ENCODE measurements at places on chromosomes 3 and 15. TPM values are rescaled to one million over a fixed set of nuclear protein-coding genes. Genes with fewer than 3 reads are reported as not detected.

GRCh38 chr3:184039414-184039813, 7.9 kb downstream of the HTR3D start:
- H3K27me3 ChIP-seq: no peaks in the 10 kb centered on the region
- DNase-seq: no peak
- H3K4me1 ChIP-seq: no peaks in the 10 kb centered on the region
- H3K36me3 ChIP-seq: no peaks in the 10 kb centered on the region
- no peak overlapping the region for H3K4me3 ChIP-seq

GRCh38 chr3:177538750-177539730, 341.8 kb upstream of the TBL1XR1 start:
- H3K27ac ChIP-seq: no peak overlapping the region
- no peaks in the 10 kb centered on the region for H3K27me3 ChIP-seq
- H3K4me1 ChIP-seq: peaks cover 16% of the 10 kb centered on the region
- H3K36me3 ChIP-seq: no peaks in the 10 kb centered on the region
- H3K4me3 ChIP-seq: no peak overlapping the region

DNA sequence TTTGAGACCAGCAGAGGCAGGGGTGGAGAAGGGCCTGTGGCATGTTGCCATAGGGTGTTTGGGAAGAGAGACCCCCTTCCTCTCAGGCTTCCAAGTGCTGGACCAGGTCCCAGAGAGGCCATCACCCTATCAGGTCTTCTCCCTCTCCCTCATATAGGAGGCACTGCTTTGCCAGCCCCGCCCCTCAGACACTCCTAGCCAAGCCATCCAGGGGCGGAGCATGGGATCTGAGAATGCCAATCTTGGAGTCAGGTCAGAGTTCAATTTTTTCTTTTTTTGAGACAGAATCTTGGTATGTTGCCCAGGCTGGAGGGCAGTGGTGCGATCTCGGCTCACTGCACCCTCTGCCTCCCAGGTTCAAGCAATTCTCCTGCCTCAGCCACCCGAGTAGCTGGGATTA, 32.7 kb downstream of the CRABP1 start:
- H3K4me3 ChIP-seq: no peak overlapping the region
- H3K27ac ChIP-seq: no peak overlapping the region
- peak; percentile 41 for DNase-seq
- no peaks in the 10 kb centered on the region for H3K27me3 ChIP-seq
- no peaks in the 10 kb centered on the region for H3K4me1 ChIP-seq
- H3K36me3 ChIP-seq: no peaks in the 10 kb centered on the region

DNA sequence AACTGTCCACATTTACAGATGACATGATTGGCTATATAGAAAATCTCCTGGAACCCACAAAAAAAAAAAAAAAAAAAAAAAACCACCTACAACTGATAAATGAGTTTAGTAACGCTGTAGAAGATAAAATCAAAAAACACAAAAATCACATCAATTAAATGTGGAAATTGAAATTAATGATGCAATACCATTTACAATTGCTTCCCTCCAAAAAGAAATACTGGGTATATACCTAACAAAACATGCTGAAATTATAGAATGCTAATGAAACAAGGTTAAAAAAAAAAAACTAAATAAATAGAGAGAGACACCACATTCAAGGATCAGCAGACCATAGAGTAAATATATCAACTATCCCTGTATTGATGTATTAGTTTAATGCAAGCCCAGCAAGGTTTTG, 215.7 kb downstream of the ULK4 start:
- no peaks in the 10 kb centered on the region for H3K36me3 ChIP-seq
- no peak for DNase-seq

DNA sequence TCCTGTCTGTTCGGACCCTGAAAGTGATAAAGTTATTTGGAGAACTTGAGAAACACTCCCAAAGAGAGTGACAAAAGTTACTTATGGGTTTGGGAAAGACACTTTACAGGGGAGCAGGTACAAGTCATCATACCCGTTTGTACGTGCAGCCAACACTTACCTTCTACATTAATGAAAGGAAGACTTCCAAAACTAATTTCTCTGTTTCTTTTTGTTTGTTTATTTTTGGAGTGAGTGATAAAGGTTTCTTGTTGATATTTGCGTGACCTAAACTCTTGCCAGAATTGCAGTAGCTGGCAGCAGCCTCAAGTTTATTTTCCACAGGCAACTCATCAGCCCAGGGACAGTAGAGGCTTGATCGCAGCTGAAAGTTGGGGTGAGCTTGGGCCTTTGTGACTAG, 8.4 kb downstream of the ABHD2 start:
- H3K4me3 ChIP-seq: no peak overlapping the region
- H3K27me3 ChIP-seq: no peaks in the 10 kb centered on the region
- no peak overlapping the region for H3K27ac ChIP-seq
- no peaks in the 10 kb centered on the region for H3K36me3 ChIP-seq

DNA sequence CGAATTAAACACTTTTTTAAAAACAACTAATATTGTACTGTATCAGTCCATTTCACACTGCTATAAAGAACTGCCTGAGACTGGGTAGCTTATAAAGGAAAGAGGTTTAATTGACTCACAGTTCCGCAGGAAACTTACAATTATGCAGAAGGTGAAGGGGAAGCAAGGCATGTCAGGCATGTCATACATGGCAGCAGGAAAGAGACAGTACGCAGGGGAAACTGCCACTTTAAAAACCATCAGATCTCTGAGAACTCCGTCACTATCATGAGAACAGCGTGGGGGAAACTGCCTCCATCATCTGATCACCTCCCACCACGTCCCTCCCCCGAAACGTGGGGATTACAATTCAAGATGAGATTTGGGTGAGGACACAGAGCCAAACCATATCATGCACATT, 162.8 kb upstream of the TPM1 start:
- H3K4me3 ChIP-seq: no peak overlapping the region
- H3K27ac ChIP-seq: no peak overlapping the region
- H3K36me3 ChIP-seq: no peaks in the 10 kb centered on the region
- no peaks in the 10 kb centered on the region for H3K27me3 ChIP-seq
- DNase-seq: no peak
- no peaks in the 10 kb centered on the region for H3K4me1 ChIP-seq

DNA sequence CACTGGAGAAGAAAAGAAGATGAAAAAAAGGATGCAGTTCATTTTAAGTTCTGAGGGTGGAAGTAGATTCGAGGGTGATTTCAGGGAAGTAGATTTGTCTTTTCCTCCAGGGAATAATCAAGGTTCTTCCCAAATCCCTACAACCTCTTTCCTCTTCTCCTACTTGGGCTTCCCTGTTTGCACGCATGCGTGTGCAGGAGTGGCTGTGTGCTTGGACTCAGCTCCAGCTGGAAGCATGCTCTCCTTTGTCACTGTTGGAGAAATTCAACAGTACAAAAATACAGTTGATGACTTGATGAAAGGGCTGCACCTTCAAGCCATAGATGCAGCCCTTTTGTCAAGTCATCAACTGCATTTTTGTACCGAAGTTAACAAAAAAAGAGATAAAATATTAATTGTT, 3.8 kb downstream of the OR5K2 start:
- H3K36me3 ChIP-seq: no peaks in the 10 kb centered on the region
- no peaks in the 10 kb centered on the region for H3K4me1 ChIP-seq
- H3K4me3 ChIP-seq: no peak overlapping the region
- DNase-seq: no peak

- H3K27me3 ChIP-seq: no peaks in the 10 kb centered on the region
- H3K36me3 ChIP-seq: no peaks in the 10 kb centered on the region
- H3K27ac ChIP-seq: no peak overlapping the region
- peak; percentile 81 for DNase-seq
Measured at GRCh38 chr3:104596551-104596950, 770.2 kb upstream of the ALCAM start.

GRCh38 chr3:133758568-133758928, 12.4 kb downstream of the TF start:
- no peak overlapping the region for H3K27ac ChIP-seq
- H3K27me3 ChIP-seq: no peaks in the 10 kb centered on the region
- no peak overlapping the region for H3K4me3 ChIP-seq
- no peak for DNase-seq

GRCh38 chr15:71183063-71183462, 67.8 kb downstream of the THSD4 start:
- no peak overlapping the region for H3K27ac ChIP-seq
- peaks cover 17% of the 10 kb centered on the region for H3K4me1 ChIP-seq
- no peaks in the 10 kb centered on the region for H3K27me3 ChIP-seq
- H3K36me3 ChIP-seq: no peaks in the 10 kb centered on the region
- H3K4me3 ChIP-seq: no peak overlapping the region

DNA sequence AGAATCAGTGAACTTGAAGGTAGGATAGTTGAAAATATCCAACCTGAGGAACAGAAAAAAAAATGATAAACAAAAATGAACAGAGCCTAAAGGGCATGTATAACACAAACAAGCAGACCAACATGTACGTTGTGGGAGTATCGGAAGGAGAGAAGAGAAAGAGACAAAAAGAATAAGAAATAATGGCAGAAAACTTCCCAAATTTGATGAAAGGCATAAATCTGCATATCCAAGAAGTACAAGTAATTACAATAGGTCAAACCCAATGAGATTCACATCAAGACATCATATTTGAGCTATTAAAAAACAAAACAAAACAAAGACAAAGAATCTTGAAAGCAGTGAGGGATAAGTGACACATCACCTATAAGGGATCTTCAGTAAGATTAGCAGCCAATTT, 38.1 kb upstream of the ATP13A5 start:
- no peaks in the 10 kb centered on the region for H3K27me3 ChIP-seq
- no peak for DNase-seq
- H3K27ac ChIP-seq: no peak overlapping the region

GRCh38 chr3:177307826-177308225, 110.5 kb upstream of the TBL1XR1 start:
- H3K27ac ChIP-seq: no peak overlapping the region
- H3K36me3 ChIP-seq: no peaks in the 10 kb centered on the region
- DNase-seq: no peak
- no peak overlapping the region for H3K4me3 ChIP-seq

Gene SLC28A1
- total RNA-seq: not detected

Gene SEMA3F
- 32.6 TPM for total RNA-seq

Gene IL20RB
- 4.6 TPM for total RNA-seq

Gene ANKRD34C
- total RNA-seq: not detected

Gene CRYGS
- total RNA-seq: 2.9 TPM

Gene LIPH
- 0.16 TPM for total RNA-seq

Gene SNTN
- not detected for total RNA-seq

Data from GM23338 (cell line).